ENCODE measurements at places on chromosomes 3 and 15.

DNA sequence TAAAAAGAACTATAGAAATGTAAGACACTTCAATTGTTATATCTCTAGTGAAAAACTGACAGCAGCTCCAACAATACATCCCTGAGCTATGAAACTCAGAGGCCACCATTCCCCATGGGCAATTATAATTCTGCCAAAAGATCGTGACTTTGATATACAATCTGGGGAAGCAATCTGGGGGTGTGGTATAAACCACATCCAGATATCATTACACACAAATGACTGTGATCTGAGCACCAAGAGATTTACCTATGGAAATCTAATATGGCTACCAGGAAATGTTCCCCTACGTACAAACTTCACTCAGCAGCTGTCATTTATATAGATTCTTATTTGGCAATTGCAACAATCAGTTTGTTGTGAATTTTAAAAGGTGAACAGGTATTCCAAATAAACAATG, 110.3 kb downstream of the FRMD5 start:
- DNase-seq = no peak

GRCh38 chr3:126925411-126926171, 57.3 kb upstream of the PLXNA1 start:
- no peak for DNase-seq

GRCh38 chr15:42354824-42355223, 4.5 kb upstream of the CAPN3 start:
- no peak for DNase-seq

DNA sequence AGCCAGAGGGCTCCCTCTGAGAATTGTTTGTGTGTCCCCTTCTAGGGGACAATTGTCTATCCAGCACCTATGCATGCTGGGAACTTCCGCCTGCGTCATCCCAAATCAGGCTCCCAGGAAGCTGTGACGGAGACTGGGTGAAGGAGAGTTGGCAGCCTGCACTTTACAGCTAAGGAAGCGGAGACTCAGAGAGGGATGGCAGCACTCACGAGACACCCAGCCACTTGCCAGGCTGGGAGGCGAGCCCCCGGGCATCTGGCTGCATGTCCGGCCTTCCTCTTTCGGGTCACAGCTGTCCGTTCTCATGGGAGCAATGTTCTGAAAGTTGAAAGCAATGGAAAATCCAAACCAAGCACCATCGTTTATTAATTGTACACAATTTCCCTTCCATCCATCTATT, 45.5 kb upstream of the SLC6A11 start:
- DNase-seq = no peak

DNA sequence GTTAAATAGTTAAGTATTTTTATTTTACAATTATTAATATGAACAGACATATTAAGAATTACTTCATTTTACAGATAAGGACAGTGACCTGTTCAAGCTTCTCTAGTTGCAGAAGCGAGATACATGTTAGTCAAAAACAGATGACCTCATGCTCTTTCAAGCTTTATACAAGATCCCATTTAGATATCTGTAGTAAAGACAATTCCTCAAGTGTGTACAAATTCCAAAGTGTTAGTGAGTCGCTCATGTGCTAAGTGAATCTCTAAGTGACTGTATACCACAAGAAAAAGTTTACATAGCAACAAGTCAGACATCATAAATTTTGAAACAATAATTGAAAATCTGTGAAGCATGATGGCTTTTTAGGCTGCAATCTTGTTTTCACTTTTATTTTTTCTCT, 293.8 kb downstream of the ROBO1 start:
- no peak for DNase-seq

DNA sequence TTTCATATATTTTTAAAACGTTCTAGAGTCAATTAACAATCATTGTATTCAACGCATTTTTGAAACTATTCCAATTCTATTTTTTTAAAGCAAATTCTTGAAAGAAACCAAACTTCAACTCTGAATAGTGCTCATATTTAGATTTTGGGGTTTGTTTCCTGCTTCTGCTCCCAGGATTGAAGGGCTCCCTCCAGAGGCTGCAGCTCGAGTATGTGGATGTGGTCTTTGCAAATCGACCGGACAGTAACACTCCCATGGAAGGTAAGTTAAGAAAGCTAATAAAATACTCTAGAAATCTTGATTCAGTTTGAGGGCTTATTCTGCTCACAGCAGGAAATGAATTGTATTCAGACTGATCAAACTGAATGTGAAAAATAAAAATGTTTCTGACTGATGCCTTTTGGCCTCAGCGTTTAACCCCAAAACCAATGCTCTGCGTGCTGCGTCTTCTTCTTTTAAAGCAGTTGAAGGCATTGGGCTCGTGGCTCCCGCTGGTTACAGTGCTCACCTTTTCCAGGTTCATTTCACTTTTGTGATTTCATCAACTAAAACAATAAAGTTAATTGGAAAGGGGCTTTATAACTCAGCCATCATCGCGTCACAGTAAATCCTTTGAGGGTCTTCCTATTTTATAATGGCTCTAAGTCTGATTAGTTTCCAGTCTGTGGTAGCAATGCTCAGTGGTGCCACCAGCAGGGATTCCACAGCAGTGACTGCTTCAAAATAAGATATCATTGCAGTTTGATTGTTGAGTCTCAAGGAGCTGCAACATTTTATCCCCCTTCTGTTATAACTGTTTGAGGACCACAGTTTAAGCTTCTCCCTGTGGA, 80.1 kb downstream of the SSR3 start:
- no peak for DNase-seq

- no peak for DNase-seq
These were observed 615 bp downstream of the DHX30 start for GRCh38 chr3:47803480-47804025.

- no peak for DNase-seq
These were observed 9.1 kb upstream of the HHATL start for GRCh38 chr3:42711491-42712343.

GRCh38 chr3:139230391-139230790, 113.4 kb upstream of the MRPS22 start:
- no peak for DNase-seq

DNA sequence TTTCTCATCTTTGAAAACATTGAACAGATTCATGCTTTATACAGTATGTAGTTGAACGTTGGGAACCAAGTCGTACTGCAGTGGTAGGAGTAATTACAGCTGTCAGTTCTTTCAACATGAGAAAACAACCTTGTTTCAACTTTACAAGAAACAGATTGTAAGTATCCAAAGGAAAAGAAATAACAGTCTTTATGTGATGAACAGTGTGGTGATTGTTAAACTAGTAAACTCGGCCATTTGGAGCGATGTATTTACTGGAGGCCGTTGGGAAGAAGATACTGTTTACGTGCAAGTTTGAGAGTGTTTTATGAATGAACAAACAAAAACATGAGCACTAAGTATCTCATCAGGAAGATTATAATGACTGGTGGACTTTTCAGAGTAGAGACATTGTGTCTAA, 48.4 kb downstream of the EPHA3 start:
- no peak for DNase-seq

DNA sequence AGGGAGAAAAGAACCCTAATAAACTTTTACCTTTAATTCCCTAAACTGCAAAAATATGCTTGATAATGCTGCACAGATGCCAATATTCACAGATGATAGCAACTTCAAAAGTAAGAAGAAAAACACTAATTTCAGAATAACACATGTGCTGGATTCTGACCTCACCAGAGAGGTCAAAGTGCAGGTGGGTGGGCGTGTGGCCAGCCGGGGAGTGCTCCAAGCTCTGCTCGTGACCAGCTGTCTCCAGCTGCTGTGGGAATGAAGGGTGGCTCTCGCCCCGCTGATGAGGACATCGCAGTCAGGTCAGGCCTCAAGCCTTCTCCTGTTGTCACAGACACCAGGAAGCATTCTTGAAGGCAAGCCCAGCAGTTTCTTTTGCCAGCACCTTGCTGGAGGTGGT, 57.1 kb downstream of the ADAMTS17 start:
- no peak for DNase-seq

DNA sequence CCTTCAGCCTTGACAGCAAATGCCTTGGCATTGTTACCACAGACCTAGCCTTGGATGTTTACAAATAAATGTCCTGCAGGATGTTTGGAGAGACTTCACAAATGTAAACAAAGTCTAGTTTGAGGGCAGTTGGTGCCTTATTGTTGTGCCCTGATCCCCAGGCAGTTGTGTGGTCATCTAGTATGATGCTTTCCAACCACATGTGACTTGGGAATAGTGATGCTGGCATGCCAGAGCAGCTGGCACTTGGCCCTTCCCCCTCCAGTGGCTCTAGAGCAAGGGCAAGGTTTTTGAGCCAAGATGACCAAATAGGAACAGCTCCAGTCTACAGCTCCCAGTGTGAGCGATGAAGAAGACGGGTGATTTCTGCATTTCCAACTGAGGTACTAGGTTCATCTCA, 258.2 kb downstream of the ADAMTS17 start:
- DNase-seq = no peak

GRCh38 chr3:124654470-124654845, 75.8 kb upstream of the UMPS start:
- no peak for DNase-seq

DNA sequence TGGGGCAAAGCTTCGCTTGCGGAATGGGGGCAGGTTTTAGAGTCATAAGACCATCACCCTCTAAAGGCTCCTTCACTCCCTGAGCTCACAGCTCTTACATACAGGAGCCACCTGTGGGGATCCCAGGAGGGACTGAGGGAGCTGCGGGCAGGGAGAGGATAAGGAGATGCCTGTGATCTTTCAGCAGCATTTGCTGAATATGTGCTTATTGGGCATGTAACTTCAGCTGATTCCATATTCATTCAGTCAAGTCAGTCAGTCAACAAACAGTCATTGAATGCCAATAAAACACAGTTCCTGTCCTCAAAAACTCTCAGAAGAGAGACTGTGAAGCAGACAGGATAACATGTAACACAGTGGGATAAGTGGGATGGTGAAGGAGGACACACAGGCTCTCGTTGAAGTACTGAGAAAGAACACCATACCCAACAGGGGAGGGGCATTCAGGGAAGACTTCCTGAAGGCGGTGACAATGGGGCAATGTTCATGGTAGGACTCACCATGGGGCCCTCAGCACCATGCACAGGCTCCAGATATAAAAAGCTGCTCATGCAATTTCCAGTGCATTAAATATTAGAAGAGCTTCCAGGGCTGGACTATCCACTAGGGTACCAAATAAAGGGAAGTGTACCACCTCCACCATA, 240.9 kb downstream of the UACA start:
- DNase-seq = no peak

DNA sequence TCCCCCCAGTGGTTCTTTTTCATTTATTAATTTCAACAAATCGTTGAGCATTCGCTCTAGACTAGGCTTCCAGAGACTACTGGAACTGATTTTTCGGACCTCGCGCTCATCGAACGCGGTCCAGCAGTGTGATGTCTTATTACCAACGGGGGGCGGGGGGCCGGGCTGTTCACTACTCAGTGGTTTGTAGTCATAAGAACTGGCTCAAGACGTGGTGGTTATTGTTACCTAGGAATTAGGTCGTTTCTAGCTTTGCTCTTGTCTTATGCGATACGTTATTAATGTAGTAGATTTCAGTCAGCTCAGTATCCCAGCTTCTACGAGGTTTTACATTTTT, 858 bp downstream of the RBM5 start:
- no peak for DNase-seq

- no peak for DNase-seq
These were observed 16.4 kb upstream of the ALDH1A3 start for GRCh38 chr15:100863075-100863795.

GRCh38 chr15:51801391-51801835, 28.0 kb upstream of the TMOD3 start:
- DNase-seq = no peak

DNA sequence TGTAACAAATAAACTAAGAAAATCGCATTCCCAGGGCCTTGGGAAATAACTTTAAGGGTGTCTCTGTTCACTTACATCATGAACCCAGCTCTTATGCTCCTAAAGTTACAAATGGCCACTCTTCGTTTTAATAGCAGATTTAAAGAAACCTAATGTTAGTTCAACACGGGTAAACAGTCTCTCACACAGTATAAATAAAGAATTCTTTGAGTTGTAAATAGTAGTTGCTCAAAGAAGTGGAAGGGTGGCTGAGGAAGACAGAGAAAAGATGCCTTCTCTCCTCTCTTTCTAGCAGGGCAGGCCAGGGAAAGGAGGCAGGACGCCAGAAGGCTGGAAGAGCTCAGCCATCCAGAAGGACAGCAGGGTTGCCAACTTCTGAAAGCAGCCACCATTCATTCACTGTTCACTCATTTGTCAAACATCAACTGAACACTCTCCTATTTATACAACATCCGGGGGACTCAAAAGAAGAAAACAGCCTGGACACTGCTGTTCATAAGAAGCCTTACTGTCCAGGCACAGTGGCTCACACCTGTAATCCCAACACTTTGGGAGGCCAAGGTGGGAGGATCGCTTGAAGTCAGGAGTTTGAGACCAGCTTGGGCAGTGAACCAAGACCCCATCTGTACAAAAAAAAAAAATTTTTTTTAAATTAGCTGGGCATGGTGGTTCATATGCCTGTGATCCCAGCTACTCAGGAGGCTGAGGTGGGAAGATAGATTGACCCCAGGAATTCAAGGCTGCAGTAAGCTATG, 47.3 kb downstream of the WWTR1 start:
- DNase-seq = no peak

DNA sequence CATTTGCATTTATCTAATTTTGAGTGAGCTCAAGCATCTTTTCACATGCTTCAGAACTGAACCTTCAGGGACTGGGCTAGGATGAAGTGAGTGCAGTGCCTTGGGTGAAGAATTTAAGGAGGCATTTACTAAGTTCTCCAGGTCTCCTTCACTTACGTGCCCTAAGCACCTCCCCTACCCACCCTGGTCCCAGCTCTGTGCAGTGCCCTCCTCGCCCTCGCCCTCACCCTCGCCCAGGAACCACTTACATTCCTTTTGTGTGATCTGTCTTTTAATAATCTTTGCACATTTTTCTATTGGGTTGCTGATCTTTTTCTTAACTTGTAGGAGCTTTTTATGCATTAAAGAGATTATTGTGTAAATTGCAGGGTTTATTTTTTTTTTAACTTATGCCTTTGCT, 322.6 kb downstream of the THSD4 start:
- no peak for DNase-seq

DNA sequence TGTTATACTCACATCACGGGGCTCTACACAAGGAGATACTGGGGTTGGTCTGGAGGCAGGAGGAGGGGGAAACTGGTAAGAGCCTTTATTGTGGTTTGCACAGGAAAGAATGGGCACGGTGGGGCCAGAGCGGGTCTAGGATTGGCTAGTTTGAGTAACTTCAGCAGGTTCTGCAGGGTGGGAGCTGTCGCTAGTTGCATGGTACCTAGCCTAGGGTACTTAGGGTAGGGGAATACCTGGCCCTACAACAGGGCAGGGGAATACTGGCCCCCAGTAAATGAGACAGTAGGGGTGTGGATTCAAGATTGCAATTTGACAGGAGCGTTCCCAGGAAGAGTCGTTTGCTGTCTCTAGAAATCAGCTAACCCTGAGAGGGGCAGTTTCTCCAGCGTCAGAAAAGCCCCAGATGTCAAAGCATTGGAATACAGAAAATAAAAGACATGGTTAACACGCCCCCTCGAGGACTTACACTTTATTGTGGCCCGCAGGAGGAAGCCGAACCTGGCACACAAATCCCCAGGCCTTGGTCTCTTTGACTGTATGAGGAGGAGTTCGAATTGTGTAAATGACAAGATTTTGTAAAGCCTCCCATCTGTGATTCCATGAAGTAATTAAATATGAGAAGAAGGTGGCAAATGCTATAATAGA, 32.0 kb downstream of the ST8SIA2 start:
- DNase-seq = no peak
